T-helper 17 cell (primary cell): ENCODE measurements at places on chromosomes 16 and 17.

GRCh38 chr16:77596261-77596660 lies 126.1 kb upstream of the NUDT7 start:
- DNase-seq: no peak

- no peak for DNase-seq
Observed at GRCh38 chr16:58009856-58010416, 8.7 kb downstream of the USB1 start.

DNA sequence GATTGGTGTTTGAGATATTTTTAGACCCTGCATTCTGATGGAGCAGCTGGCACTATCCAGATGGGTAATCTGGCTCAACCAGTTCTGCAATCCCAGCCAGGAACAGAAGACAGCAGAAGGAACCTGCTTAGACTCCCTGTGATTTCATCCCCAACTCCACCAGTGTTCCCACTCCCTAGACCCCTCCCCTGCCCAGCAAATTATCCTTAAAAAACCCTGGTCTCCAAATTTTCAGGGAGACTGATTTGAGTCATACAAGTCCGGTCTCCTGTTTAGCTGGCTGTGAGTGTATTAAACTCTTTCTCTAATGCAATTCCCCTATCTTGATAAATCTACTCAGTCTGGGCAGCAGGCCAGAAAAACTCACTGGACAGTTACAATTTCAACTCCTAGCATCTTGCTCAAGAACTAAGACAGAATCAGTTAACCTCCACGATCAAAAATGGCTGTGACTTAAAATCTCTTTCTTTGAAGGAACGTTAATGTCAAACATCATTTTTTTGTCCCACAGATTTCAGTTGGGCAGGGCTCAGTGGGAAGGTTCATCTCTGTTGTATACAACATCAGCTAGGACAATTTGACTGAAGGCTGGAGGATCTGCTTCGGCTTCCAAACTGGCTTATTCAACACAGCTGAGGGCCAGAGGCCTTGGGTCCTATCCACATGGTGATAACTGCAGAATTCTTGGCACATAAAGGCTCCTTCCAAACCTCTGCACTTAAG lies 4.9 kb upstream of the RBL2 start:
- DNase-seq: no peak

- no peak for DNase-seq
Observed at GRCh38 chr17:11705111-11705510, 106.8 kb downstream of the DNAH9 start.

GRCh38 chr16:67562918-67563707 lies 787 bp downstream of the CTCF start:
- peak; percentile 53 for DNase-seq

GRCh38 chr17:78133971-78134898 lies 3.7 kb downstream of the TMC8 start:
- DNase-seq: peak; percentile 62

DNA sequence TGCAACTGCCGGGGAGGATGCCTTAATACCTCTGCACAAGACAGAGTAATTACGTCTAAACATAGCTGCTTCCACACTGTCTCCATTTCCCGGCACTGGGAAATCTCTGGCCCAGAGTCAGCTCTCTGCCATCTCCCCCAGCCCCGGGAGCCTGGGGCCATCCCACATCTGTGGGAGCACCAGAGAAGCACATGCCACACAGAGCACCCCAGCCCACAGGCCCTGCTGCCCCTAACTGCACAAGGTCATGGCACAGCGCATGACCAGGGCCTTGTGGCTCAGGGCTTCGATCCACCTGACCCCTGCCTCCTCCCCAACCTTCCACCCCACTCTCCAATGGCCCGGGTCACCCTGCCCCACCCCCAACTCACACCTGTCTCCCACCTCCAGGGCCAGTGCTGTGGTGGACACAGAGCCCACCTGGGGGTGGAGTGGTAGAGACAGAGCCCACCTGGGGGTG lies 36.6 kb upstream of the RBFOX3 start:
- no peak for DNase-seq

DNA sequence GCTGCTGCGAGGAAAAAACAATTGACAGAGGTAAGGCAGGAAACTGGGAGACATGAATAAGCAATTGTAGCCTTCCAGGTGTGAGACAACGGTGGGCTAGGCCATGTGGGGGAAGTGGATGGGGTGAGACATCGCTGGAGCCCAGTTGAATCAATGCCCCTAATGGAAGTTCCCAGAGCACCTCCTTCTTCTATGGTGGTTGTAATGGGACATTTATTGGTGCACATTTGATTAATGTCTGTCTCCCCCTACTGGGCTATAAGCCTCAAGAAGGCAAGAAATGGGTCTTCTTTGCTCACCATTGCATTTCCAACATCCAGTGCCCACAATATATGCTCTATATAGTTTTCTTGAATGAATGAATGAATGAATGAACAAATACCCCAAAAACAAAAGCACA lies 22.7 kb upstream of the CD300E start:
- DNase-seq: no peak

GRCh38 chr16:23679274-23679985 lies 741 bp downstream of the PLK1 start:
- DNase-seq: no peak

GRCh38 chr17:2792366-2793169 lies 3.7 kb upstream of the RAP1GAP2 start:
- peak; percentile 34 for DNase-seq

DNA sequence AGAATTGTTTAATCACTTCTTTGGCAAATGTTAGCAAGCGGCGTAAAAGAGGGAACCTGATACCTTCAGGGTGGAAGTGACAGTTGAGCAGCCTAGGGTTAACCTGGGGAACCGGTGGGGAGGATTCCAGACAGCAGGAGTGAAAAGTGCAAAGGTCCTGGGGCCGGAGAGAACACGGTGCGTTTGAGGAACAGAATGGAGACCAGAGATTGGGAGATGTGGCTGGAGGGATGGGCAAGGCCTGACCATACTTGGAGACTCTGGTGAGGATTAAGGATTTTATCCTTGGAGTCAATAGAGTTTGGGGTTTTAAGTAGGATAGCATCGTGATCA lies 2.3 kb upstream of the ZNF500 start:
- DNase-seq: no peak

GRCh38 chr16:20903116-20903898 lies 2.7 kb downstream of the LYRM1 start:
- DNase-seq: no peak

- DNase-seq: no peak
Observed at GRCh38 chr16:49926941-49927340, 71.0 kb upstream of the ZNF423 start.

GRCh38 chr17:15996322-15996721 lies 3.2 kb downstream of the ZSWIM7 start:
- DNase-seq: no peak

- DNase-seq: peak; percentile 19
Observed at GRCh38 chr16:53457670-53458069, 23.4 kb downstream of the RBL2 start.

- DNase-seq: no peak
Observed at GRCh38 chr17:55324296-55324978, 59.7 kb downstream of the HLF start.

- no peak for DNase-seq
Observed at GRCh38 chr17:2724784-2725164, 13.2 kb upstream of the CLUH start.

DNA sequence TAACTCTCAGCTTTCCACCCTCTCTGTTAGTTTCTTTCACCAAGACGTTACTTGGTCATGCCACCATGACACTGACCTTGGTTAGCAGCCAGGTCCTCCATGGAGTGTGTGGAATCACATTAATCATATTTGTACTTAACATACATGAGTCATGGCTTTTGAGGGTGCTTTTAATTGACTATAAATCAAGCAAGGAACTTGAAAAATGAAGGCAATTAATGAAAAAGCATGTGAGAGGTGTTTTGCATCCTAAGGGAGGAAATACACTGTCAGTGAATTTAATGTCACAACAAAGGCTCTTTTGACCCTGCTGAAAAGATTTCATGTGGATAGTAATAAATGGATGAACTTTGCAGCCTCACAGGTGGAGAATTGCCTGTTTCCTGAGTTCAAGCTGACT lies 240.7 kb downstream of the CDH13 start:
- no peak for DNase-seq

- DNase-seq: peak; percentile 83
Observed at GRCh38 chr17:7394452-7395191, at the start of gene PLSCR3. TSS of gene PLSCR3 (minus strand) at chr17:7394525. CDS start at chr17:7394110, 415 bp downstream.

DNA sequence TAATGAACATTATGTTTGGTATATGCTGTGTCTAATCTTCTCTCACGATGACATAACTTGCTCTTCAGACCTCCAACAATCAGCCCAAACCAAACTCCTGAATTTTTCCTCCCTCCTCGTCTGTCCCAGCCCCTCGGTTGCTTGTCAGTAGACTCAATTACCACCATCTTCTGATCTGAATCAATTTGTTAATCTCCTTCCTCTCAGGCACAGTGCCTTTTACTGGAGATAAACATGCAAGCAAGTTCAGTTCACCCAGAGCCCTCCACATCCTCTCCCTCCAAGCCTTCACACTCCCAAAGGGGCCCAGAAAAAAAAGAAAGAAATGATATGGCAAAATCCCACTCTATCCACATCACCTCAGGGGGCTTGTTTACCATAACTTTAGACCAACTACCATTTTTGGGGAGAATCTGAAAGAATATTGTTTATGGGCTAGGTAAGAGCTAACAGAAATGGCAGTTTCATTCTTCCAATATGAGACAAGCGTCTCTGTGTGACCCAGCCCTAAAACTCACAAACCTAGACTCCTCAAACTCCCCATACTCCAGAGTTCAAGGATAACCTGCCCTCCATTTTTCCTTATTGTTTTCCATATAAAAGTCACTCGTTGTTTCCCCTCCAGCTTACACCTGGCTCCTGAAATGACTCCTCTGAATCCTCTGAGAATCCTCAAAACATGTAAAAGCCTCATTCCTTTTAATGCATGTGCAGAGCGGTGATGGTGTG lies 1.5 kb downstream of the TEX2 start:
- no peak for DNase-seq

DNA sequence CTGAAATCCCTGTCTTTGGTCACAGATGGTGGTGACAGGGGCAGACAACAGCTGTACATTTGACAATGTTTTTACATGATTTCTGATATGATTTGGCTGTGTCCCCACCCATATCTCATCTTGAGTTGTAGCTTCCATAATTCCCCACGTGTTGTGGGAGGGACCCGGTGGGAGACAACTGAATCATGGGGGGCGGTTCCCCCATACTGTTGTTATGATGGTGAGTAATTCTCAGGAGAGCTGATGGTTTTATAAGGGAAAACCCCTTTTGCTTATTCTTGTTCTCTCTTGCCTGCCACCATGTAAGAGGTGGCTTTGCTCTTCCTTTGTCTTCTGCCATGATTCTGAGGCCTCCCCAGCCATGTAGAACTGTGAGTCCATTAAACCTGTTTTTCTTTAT lies 353.9 kb downstream of the CPPED1 start:
- no peak for DNase-seq

DNA sequence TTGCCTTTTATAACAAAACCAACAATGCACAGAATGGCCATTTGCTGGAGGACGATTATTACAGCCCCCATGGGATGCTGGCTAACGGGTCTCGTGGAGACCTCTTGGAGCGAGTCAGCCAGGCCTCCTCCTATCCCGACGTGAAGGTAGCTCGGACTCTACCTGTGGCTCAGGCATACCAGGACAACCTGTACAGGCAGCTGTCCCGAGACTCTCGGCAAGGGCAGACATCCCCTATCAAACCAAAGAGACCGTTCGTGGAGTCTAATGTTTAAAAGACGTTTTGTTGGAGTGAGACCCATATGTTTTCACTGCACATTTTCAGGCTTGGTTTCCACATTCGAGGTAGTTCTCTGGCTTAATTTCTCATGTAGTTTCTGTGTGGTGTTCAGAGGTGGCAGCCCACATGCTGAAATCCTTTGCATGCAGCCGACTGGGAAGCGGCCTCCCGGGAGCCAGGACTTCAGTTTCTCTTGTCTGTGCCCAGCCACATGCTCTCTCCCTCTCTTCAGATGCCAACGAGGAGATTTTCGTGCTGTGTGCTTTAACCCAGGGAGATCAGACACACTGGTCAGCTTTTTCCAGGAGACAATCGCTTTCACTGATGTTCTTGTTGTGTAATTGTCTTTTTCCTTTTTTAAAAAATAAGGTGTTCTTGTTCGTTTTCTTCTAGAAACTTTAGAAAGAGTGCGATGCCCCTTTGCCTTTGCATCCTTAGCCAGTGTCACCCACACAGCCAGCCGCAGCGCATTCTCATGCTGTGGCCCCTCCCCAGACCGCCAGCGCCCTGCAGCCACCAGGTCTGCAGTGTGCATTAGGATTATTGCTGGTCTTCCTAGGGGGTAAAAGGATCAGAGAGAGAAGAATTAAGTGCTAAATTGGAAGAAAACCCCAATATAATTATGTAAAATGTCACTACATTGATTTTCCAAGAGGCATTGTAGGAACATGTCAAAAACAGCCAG lies 24.1 kb downstream of the CYB561 start:
- DNase-seq: no peak

GRCh38 chr16:29854520-29855100 lies 8.4 kb downstream of the CDIPT start:
- no peak for DNase-seq

GRCh38 chr17:1755252-1755826 lies 6.5 kb upstream of the SERPINF1 start:
- no peak for DNase-seq

DNA sequence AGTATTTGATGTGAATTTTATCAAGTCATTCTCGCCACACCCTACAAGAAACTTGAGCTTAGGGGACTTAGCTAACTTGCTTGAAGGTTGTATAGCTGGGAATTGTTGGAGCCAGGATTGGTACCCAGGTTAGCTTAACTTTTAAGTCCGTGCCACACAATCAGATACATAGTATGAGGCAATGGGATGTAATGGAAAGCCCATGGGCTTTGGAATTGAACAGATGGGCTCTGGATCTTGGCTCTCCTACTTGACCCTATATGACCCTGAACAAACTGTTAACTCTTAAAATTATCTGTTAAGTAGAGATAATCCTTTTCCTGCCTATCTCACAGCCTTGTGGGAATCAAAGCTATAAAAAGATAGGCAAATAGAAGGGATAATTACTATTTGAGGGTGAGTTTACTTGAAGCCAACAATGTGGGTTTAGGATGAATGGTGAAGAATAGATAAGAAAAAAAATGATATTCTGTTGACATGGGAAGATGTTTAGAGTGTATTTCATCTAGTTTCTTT lies 51.9 kb upstream of the CACNG3 start:
- no peak for DNase-seq
